ENCODE measurements at places on chromosomes 2 and 18.

DNA sequence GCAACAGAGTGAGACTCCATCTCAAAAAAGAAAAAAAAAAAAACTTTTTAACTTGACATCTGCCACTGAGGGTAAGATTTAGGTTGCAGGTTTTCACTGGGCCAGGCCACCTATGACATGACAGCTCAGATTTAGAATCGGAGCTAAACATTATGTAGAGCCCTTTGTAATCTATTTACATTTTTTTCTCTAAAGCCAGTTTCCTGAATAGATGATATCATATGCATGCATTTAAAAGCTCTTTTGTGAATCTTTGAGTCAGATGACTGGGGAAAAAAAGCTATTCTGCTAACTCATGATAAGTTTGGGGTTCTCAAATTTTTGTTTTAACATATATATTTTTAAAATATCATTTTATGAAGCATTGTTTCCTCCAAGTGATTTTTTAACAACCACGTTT lies 21.3 kb downstream of the PRKAG3 start:
- no peak for DNase-seq

GRCh38 chr2:171244970-171245782 lies 84.5 kb upstream of the TLK1 start:
- DNase-seq: no peak

- no peak for DNase-seq
Measured at GRCh38 chr2:110873056-110873502, 140.7 kb downstream of the ACOXL start.

DNA sequence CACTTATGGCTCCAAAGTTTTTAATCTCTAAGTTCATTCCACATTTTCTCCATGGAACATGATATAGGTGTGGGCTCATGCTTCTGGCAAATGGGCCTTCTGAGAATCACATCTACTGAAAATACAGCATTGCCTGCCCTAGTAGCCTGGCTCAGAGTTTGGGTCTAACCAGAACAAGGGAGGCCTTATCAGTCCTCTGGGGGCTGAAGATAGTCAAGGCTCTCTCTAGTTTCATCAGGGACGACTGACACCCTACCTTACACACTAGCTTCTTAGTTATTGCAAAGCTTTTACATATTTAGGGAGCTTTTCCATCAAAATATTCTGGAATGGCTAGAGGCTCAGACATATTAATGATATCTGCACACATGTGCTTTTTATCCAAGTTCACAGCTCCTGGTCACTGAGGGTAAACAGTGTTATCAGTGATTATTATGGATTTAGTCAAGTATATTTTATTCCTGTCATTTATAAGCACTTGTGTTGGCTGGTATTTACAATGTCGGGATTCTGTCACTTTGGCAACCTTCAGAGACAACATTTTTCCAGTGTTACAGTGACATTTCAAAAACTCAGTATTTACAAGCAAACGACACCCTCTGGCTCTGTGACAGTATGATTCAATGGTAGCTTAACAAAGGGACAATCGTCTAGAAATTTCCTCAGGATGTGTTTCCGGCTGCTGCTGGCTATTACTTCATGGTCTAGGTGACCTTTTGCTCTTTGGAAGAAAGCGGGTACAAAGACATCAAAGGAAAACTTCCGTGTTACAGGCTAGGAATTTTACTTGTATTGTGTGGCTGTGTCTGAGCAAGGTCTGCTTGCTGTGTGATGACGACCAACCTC lies 200.6 kb downstream of the TCF4 start:
- no peak for DNase-seq

- no peak for DNase-seq
Measured at GRCh38 chr2:37325625-37326071, 1.0 kb upstream of the PRKD3 start.

- no peak for DNase-seq
Measured at GRCh38 chr2:173410579-173410978, 55.9 kb downstream of the CDCA7 start.

DNA sequence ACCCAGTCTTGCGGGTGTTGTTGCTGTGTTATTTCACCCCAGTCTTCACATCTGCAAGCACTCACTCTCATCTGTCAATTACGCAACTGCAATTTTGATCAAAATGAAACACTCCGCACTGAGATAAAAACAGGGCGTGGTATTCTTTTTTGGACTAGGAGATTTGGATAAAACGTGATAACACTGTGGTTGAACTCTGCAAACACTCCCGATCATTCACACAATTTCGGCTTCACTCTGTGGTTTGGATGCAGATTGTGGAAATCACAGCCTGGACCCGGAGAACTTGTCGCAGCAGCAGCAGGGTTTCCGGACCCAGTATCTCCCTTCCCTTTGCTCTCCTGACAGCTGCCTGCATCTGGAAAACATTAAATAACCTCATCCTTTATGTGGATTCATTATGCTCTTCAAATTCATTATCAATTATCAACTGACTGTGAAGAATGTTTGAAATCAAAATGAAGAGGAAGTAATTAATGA lies 49.4 kb upstream of the APCDD1 start:
- no peak for DNase-seq

GRCh38 chr18:46196627-46197243 lies 92.5 kb downstream of the HAUS1 start:
- DNase-seq: no peak

DNA sequence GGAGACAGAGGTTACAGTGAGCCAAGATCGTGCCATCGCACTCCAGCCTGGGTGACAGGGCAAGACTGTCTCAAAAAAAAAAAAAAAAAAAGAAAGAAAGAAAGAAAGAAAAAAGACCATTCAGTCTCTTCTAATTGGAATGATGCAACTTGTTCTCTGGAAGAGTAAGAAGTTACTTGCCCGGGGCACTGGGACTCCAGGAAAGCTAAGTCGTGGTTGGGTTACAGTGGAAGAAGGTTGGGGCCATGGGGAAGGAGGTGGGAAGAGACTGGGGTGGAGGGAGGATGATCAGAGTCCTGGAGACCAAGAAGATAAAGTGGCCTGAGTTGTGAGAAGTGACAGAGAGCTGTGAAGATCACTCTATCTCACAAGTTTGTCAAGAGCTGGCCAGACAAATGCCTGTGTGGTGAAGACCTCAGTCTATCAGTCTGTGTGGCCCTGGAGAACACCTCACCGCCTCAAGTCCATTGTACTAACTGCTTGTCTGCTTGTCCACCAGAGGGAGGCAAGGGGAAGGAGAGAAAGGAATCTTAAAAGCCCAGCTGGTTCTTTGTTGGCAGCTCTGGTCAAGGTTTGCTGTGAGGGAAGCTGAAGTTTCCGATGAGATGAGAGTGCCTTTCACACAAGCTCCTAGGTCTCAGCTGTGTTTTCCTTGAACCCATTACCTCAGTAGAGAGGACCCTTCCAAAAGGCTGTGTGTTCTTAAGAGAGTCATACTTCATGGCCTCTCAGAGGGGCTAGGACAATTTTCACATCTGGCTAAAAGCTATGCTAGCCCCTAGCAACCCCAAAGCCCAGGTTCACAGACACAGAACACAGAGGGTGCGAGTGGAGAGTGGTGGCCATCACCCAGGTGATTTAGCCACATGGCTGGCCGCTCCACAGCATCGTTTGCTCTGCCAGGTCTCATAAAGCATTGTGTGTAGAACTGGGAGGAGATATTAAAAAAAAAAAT lies 72.0 kb upstream of the TMEM178A start:
- DNase-seq: no peak

- no peak for DNase-seq
Measured at GRCh38 chr2:171985076-171985475, 14.7 kb upstream of the METAP1D start.

DNA sequence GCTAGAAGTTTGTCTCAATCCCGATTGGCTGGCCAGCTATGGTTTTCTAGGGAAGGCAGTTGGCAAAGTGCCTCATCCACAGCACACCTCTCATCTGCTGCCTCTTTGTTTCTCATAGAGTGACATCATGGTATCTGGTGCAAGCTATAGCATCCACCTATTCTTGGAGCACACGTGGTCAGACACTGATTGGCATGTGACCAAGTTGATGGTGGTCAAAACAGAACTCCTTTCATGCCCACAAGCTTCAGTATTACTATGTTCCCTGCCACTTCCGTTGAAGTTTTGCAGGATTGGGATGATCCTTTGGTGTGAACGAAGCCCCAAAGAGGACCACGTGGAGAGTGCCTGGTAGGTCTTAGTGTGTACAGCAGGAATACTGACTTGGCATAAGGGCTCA lies 28.8 kb downstream of the TTC32 start:
- no peak for DNase-seq

- DNase-seq: no peak
Measured at GRCh38 chr2:62435720-62436119, 70.3 kb downstream of the TMEM17 start.

GRCh38 chr2:176087330-176088047 lies 3.7 kb upstream of the EVX2 start:
- DNase-seq: no peak

DNA sequence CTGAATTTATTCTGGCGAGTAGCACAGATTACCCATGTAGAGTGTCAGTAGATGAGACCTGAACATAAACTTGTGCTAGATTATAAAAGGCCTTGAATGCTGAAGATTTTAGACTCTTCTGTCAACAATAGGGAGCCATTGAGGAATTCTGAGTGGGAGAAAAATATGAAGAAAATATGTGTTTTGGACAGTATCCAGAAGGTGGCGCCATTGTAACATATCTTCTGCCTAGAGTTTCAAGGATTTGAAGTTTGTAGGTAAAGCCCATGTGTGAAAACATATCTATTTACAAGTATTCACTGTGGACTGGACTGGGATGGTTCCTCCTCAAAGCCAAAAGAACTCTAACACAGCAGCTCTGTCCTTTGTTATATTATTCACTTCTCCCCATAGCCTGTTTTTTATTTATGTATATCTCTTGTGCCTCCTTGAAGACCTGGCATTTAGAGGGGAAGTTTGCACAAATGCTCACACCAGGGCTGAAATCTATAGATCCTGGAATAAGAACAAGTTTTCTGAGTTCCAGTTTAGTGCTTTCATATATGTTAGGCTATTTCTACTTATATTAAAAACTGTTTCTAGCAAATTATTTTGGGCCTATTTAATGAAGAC lies 124.9 kb downstream of the RDH14 start:
- no peak for DNase-seq

DNA sequence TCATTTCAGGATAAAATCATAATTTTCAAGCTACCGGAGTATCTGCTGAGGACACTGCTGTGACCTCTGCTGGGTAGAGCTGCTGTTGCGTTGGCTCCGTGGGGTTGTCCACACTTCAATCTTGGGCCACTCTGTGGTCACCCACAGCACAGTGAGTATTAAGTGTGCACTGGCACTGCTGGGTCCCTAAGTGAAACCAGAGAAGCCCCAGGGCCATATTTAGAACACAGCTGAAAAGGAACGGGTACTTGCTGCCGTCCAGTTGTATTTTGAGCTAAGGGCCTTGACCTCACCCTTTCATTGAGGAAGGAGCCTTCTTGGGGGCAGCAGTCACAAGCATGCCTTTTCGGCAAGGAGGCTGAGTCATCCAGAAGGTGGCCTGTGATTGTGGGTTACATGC lies 10.1 kb downstream of the SLC9A4 start:
- no peak for DNase-seq

DNA sequence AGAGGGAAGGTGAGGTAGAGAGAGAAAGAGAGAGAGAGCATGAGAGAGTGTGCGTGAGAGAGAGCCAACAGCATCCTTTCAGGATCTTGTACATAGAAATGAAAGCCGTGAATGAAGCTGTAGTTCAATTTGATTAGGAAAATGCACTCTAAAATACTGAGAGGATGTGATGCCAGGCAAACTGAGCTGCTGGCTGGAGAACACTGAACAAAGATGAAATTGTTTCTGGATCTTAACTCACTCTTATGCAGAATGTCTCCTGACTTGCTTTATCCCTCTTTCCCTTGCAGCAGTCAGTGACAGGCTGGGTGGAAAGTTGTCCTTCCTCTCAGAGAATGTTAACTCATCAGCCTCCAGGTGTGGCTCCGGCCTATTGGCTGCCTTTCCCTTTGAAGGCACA lies 10.7 kb downstream of the LYPD1 start:
- no peak for DNase-seq

- DNase-seq: no peak
Measured at GRCh38 chr2:102927854-102928267, 166.0 kb downstream of the TMEM182 start.

GRCh38 chr2:237512774-237513466 lies 25.9 kb downstream of the MLPH start:
- DNase-seq: peak; percentile 64

- DNase-seq: no peak
Measured at GRCh38 chr2:149858216-149858615, 270.6 kb upstream of the MMADHC start.

DNA sequence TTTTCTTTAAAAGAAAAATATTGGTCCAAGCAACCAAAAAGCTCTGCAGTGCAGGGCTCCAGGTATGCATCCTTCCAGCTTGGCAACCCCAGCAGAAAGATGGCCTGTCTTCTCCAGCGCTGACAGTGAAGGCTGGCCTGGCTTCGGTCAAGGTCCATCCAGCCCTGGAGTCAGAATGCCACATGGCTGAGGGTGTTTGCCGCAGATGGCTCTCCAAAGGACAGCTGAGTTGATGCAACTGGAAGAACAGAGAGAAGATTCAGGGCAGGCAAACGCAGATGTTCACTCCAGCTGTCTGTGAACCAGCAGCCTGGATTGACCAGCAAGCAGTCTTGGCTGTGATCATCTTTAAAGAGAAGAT lies 51.4 kb downstream of the MARCO start:
- DNase-seq: no peak

- no peak for DNase-seq
Measured at GRCh38 chr2:216350214-216350791, 22.0 kb downstream of the MARCHF4 start.

GRCh38 chr2:46364797-46365457 lies 67.7 kb downstream of the EPAS1 start:
- no peak for DNase-seq

DNA sequence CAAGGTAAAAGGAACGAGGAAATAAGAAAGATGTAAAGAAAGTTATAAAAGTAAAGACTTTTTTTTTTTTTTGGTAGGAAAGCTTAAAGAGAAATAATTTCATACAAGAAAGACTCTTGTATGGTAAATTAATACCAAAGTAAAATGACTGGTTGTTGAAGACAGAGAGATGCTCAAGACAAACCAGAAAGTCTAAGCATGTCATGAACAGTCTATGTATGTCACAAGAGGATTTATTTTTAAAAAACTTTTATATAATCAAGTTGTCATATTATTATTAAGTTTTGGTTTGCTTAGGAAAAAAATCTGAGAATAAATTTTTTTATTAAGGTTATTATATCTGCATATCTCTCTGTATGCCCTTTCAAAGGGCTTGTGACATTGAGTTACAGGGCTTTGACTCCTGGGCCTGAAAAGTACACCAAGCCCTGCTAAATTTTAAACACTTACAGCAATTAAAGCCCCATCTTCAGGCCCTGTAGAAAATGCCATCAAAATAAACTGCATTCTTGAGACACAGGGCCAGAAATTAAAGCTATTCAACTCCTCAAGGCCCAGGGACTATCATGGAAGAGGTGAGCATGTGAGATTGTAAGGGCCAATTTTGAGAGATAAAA lies 10.9 kb upstream of the SGPP2 start:
- DNase-seq: no peak

Measured in stimulated activated CD8-positive, alpha-beta memory T cell treated with anti-CD3 and anti-CD28 coated beads, Interleukin-7, amount 100 ng/mL, for 24 hours (primary cell).